ENCODE measurements at places on chromosomes 11 and 22.

DNA sequence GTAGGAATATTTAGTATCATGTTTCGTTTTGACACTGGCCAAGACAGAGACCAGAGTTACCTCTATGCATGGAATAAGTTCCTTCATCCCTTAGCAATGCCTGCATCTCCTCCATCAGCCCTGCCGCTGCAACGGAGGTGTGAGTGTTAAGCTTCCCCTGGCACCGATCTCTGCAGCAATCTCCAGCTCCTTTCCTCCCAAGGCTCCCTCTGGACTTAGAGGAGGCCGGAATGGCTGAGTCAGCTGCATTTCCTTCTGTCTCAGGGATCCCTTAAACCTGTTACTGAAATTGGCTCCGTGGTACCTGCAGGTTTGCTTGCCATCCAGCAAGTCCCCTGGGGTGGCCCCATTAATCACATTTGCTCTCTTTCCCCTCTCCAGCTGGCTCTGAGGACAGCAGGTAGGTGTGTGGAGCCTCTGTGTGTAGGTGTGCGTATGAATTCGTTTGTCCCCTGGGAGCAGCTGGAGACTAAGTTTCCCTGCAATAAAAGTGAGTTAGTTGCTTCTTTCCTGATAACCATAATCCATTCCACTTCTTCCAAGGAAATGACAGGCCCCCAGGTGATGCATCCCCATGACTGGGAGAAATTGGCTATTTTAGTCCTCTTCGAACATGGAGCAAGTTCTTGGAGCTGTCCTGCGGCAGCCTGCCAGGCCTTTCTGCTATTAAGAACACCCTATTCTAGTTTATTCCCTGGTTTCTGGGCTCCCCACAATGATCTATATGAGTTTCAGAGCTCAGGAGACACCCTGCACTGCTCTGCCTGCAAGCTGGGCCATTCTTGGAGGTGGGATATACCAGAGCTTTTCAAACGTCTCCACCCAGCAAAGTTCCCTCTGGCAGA is 457.2 kb upstream of the CADM1 start:
- no peak for DNase-seq

DNA sequence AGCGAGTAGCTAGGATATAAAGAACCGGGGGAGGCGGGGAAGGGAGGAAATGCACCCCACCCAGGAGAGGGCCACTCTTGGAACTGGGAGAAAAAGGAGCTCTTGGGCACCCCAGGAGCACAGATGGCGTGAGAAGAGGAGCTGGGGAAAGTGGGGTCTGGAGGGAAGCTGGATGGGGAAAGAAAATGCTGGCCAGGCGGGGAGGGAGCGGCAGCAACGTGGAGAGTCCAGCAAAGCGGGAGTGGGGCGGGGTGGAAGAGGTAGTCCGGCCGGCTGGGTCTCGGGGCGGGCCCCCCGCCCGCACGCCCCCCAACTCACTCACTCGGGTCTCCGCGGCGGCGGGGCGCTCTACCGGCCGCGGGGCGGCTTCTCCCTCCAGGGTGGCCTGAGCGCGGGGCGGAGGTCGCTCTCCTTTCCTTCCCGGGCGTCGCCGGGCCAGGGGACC is 522 bp downstream of the TOB2 start:
- no peak for DNase-seq

- DNase-seq, result no peak
Observed at GRCh38 chr22:48528221-48528915, 1299.3 kb downstream of the BRD1 start.

GRCh38 chr11:125157118-125157733 is 7.3 kb upstream of the PKNOX2 start:
- no peak for DNase-seq

- no peak for DNase-seq
Observed at GRCh38 chr11:27381238-27381666, 18.2 kb upstream of the CCDC34 start.

GRCh38 chr11:131756479-131757110 is 386.2 kb downstream of the NTM start:
- DNase-seq, result no peak

GRCh38 chr22:40473703-40474102 is 103.3 kb downstream of the SGSM3 start:
- DNase-seq, result no peak

DNA sequence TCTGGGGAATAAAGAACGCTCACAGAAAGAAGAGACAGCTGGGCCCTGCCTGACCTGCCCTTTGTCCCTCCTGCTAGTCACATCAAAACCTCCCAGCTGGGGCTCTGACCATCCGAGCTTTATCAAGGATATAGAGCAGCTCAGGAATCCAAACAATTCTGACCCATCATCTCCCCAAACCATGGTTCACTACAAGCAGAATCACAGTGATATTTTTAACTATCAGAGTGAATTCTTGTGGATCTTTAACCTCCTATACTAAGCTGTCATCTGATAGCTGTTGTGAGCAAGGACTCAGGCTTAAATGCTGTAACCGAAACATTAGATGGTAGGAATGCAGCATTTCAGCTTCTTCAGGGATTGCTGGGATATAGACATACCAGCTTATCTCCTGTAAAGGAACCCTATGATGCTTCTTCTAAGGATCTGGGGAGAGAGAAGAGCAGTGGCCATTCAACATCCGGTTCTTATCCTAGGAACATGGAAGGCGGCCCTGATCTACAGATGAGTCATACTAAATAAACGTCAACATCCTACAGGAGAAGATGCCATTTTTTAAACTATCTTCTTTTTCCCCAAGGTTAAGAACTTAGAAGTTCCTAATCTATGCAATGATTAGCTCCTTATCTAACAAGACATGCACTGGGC is 84.7 kb upstream of the AKIP1 start:
- DNase-seq, result no peak

GRCh38 chr11:43686207-43686606 is 5.7 kb downstream of the HSD17B12 start:
- no peak for DNase-seq

- DNase-seq, result no peak
Observed at GRCh38 chr11:105100206-105100605, 39.4 kb downstream of the CARD18 start.

- DNase-seq, result no peak
Observed at GRCh38 chr22:29704528-29705285, 15.1 kb upstream of the CABP7 start.

GRCh38 chr11:96141626-96142025 is 201.4 kb downstream of the MAML2 start:
- DNase-seq, result no peak

DNA sequence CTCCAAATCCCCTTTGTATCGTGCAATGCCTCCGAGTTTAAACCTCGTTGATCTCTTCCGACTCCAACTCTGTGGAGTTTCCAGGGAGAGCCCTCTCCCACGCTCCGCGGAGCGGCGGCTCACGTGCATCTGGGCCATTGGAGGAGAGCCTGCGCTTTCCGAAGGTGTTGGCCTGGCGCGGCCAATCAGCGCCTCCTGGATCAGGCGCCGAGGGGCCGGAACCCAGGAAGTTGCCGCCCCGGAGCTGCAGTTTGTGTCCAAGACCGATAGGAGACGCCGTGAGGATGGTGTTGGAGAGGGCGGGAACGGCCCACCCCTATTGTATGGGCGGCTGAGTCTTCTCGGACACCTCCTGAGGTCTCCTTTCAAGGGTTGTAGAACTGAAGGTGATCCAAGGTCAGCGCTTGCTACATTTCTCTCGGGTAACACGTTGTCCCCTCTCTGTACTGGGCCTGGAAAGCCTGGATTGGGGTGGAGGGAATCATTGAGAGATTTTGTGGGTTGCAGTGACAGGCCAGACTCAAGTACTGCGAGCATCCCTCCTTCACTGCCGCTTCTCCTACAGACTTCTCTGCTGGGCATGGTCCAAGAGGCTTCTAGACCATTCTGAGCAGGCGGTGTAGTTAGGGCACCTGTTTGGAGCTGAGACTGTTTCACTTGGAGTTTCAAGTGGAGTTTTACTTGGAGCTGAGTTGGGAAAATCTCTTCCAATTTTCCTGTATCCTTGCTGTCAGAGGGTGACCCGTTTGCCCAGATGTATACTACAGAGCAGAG is 1.7 kb downstream of the ADAMTS15 start:
- DNase-seq, result no peak

GRCh38 chr11:68044898-68045351 is 6.1 kb downstream of the TCIRG1 start:
- no peak for DNase-seq

DNA sequence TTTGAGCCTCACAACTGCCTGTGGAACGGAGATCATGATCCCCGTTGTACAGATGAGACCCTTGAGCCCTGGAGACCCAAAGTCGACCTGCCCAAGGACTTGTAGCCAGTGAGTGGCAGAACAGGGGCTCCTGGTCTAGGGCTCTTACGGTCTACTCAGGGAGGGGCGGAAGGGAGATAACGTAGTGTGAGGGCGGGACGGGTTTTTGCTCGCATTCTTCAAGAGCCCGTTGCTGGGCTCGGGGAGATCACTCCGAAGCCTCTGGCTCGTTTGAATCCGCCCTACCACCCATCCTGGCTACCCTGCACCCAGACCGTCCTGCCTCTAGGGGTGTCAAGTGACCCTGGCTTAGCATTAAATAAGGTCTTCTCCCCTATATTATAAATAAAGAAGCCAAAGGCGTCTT is 639 bp downstream of the CRY2 start:
- peak; percentile 51 for DNase-seq

DNA sequence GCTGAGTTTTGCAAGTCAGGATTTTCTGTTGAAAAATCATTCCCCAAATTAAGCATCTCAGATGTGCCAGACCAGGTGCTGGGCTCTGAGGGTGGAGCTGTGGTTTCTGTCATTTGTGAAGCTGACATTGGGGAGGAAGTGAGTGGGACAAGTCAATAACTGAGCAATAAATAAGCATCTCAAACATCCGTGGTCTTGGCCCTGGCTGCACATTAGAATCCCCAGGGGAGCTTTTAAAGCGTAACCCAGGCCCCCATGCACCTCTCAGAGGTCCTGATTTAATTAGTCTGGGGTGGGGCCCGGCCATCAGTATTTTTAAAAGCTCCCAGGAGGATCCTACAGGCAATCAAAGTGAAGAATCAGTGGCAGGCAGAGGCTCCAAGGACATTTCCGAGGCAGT is 420.0 kb downstream of the MN1 start:
- no peak for DNase-seq

DNA sequence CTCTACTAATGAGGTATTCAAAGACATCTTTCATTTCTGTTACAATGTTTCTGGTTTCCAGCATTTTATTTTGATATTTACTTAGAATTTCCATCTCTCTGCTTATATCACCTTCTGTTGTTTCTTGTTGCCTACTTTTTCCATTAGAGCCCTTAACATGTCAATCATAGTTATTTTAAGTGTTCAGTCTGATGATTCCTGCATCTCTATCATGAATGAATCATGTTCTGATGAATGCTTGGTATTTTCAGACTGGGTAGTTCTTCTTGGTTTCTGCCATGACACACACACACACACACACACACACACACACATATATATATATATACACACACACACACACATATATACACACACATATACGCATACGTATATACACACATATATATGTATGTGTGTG is 486.4 kb upstream of the ISX start:
- no peak for DNase-seq

- no peak for DNase-seq
Observed at GRCh38 chr11:44319552-44320288, 9.8 kb upstream of the ALX4 start.

GRCh38 chr11:55949330-55949729 is 13.1 kb upstream of the OR5I1 start:
- DNase-seq, result no peak

- DNase-seq, result peak; percentile 67
Observed at GRCh38 chr11:129374993-129375750, 476 bp upstream of the BARX2 start.

- DNase-seq, result no peak
Observed at GRCh38 chr11:126391970-126392632, 36.6 kb downstream of the ST3GAL4 start.

- DNase-seq, result no peak
Observed at GRCh38 chr11:43547889-43548381, 132.6 kb upstream of the HSD17B12 start.

DNA sequence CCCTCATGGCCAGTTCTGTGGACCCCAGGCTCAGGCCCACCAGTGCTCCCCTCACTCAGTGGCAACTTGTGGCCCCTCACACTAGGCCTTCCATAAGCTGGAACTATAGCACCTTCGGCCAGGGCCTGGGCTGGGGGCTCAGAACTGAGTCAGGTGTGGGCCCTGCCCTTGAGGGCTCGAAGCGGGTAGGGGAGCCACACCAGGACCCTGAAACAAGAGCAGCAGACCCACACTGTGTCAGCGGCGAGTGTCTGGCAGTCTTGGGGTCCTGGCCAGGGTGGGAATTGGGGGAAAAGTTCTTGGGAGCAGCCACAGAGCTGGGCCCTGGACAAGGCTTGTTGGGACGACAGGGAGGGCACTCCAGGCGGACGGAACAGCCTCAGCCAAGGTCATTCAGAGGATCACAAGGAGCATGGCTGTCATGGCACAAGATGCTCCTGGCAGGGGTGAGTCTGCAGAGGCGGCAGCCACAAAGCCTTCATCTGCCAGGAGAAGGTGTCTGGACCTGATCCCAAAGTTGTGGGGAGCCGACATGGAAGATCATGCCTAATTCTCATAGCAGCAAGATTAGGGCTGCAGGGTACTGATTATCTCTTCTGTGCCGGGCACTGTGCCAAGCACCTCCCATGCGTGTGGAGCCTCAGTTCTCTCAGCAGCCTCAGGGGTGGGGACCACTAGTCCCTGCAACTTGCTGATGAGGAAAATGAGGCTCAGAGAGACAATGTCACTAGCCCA is 50.7 kb downstream of the SHISAL1 start:
- DNase-seq, result peak; percentile 19

DNA sequence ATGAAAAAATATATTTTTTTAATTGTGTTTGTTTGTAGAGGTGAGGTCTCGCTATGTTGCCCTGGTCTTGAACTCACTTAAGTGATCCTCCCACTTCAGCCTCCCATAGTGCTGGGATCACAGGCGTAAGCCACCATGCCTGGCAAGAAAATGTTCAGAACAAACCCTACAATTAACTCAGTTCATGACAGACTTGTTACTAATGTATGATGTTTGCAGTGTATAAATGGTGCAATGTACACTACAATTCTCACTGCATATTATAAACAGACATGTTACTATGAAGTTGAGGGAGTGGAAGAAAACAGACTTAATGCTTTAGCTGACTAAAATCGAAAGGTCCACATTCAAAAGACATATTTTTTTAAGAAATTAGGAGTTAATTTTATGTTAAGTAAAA is 59.0 kb downstream of the SIK3 start:
- no peak for DNase-seq

DNA sequence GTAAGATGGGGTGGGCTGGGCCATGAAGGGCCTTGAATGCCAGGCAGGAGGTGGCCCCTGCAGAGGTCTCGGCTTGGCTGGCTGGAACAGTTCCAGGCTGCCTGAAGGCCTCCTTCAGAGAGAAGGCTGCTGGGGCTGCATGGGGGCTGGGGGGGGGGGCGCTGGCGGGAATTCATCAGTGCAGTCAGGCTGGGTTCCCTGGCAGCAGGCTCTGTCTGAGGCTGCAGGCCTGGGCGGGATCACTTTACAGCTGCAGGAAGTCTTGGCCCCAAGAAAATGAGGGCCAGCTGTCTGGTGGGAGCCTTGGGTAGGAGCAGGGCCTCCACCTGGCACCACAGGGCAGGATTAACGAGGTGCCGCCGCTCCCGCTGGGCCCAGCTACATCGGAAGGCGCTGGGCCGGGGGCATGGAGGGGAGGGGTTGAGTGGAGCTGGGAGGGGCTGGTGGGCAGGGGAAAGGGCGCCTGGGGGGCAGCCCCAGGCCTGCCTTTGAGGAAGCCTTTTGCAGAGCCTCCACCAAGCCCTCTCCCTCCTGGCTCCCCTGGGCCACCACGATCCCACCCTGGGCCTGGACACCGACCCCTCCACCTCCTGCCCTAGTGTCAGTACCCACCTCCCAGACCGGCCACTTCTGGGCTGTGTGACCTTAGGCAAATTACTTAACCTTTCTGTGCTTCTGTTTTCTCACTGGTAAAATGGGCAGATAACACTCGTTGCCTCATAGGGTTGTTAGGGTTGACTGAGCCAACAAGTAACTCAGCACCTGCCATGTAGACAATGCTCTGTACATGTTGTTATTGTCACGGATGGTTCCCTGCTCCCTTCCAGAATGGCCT is 31.0 kb upstream of the HMOX1 start:
- DNase-seq, result no peak

Data from mesothelial cell of epicardium (in vitro differentiated cells).